ENCODE measurements at places on chromosomes 1 and 21. TPM values are rescaled to one million over a fixed set of nuclear protein-coding genes. Genes with fewer than 3 reads are reported as not detected.

- peak; percentile 86 for DNase-seq
- no peaks in the 10 kb centered on the region for H3K27me3 ChIP-seq
- peak overlapping the region; percentile 73 for H3K27ac ChIP-seq
- peak overlapping the region; percentile 21 for H3K4me3 ChIP-seq
- no peaks in the 10 kb centered on the region for H3K36me3 ChIP-seq
- peaks cover 20% of the 10 kb centered on the region for H3K4me1 ChIP-seq
These were observed 17.6 kb upstream of the CLIC4 start for GRCh38 chr1:24727501-24728216.

DNA sequence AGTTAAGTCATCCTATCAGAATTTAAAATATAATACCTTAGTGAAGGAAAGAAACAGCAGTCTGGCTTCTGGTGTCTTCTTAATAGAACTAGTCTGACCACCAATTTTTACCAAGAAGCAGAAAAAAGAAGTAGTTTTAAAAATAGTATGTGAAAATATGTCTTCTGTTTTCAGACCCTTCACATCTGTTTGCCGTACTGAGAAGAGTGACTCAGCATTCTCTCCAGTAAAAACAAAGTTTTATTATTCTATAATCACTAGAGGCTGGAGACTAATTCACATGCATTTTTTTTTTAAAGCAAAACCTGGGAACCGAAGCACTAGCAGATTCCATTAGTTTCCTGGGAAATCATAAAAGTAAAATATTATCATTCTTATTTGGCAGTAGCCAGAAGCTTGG lies 163.8 kb downstream of the COL24A1 start:
- H3K36me3 ChIP-seq, result no peaks in the 10 kb centered on the region
- DNase-seq, result peak; percentile 75
- peak overlapping the region; percentile 24 for H3K27ac ChIP-seq
- no peaks in the 10 kb centered on the region for H3K4me1 ChIP-seq
- no peaks in the 10 kb centered on the region for H3K27me3 ChIP-seq
- peak overlapping the region; percentile 35 for H3K4me3 ChIP-seq

The USH2A gene
- polyA plus RNA-seq, result 0.01 TPM

- H3K36me3 ChIP-seq, result no peaks in the 10 kb centered on the region
- H3K4me3 ChIP-seq, result no peak overlapping the region
- no peaks in the 10 kb centered on the region for H3K4me1 ChIP-seq
- peaks cover 2% of the 10 kb centered on the region for H3K27me3 ChIP-seq
These were observed 78.7 kb downstream of the SETD4 start for GRCh38 chr21:35981514-35982070.

DNA sequence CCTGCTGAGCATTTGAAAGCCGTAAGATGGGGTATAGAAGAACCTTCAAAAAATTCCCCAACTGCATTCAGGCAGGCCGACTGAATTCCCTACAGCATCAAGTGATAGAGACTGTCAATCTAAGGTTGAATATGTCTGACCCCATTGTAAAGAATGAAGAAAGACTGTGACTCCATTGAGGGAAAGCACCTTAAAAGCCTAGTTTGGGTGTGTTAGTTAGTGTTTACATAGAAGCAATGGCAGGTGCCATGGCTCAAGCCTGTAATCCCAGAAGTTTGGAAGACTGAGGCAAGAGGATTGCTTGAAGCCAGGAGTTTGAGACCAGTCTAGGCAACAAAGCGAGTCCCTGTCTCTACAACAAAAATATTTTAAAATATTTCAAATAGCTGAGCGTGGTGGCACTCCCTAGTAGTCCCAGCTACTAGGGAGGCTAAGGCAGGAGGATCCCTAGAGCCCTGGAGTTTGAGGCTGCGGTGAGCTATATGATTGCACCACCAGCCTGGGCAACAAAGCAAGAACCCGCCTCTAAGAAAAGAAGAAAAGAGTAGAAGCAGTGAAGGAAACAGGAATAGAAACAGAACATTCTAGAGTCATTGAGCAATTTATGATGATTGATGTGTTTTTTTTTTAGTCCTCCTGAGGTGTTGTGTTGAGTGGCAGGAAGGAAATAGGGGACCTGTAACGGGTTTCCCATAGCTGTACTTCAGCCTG lies 15.4 kb downstream of the POLR3GL start:
- H3K27me3 ChIP-seq, result no peaks in the 10 kb centered on the region
- no peak for DNase-seq
- H3K4me1 ChIP-seq, result peaks cover 21% of the 10 kb centered on the region
- H3K36me3 ChIP-seq, result no peaks in the 10 kb centered on the region
- peak overlapping the region; percentile 87 for H3K27ac ChIP-seq
- no peak overlapping the region for H3K4me3 ChIP-seq

DNA sequence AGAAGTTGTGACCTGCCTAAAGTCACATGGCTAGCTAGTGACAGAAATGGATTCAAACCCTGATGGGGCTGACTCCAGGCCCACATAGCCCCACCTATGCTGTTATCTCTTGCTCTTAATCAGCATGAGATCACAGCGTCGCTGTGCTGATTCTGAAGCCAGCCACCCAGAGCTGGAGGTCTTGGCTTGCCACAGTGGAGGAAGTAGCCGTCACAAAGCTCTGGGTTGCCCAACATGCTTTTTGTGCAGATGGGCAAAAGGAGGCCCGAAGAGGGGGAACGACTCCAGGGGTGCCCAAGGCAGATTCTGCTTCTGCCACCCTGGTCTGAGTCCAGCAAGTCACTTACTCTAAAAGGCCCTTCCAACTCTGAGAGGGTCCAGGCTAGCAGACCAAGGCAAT lies 14.7 kb upstream of the MFSD2A start:
- H3K4me3 ChIP-seq, result no peak overlapping the region
- DNase-seq, result no peak
- H3K27ac ChIP-seq, result no peak overlapping the region
- H3K36me3 ChIP-seq, result no peaks in the 10 kb centered on the region
- H3K27me3 ChIP-seq, result peaks cover 14% of the 10 kb centered on the region
- H3K4me1 ChIP-seq, result no peaks in the 10 kb centered on the region

- H3K4me3 ChIP-seq, result no peak overlapping the region
- no peaks in the 10 kb centered on the region for H3K4me1 ChIP-seq
- no peak for DNase-seq
- H3K27me3 ChIP-seq, result peaks cover 8% of the 10 kb centered on the region
These were observed 26.5 kb upstream of the SAMD11 start for GRCh38 chr1:897226-897625.

DNA sequence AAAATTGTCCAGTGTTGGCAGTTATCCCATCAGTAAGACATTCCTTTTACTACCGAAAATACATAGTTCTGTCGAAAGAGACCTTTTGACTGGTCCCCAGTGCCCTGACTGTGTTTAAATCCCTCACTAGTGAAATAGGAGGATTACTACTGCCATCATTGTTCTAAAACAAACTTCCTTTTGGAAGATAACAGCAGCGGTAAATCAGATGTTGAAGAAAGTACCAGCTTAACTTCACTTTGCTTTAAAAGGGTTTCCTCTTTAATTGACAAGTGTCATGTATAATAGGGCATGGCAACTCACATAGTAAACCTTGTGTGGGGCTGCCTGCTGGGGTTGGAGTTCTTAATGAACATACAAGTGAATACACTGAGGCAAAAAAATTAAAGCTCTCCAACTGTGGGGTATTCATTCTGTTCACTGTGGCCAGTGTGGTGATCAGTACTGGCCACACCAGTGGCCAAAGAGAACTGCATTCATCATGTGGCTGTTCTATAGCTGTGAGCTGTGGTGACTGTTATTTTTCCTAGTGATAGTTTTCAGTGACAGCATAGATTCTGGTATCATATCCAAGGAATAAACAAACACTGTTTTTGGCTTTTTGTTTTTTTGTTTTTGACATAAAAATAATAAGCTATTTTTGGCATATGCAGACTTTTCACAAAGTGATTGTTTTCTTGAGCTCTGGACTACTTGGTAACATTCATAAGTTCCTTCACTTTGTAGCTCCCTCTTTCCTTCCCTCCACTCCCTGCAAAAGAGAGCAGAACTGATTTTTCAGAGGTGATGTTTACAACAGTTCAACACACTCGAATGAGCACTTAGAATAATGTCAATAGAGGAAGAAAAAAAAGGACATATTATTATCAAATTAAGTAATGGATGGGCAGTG lies 74.5 kb downstream of the NFIA start:
- no peak overlapping the region for H3K27ac ChIP-seq
- no peak overlapping the region for H3K4me3 ChIP-seq
- DNase-seq, result no peak
- H3K36me3 ChIP-seq, result no peaks in the 10 kb centered on the region
- no peaks in the 10 kb centered on the region for H3K27me3 ChIP-seq

DNA sequence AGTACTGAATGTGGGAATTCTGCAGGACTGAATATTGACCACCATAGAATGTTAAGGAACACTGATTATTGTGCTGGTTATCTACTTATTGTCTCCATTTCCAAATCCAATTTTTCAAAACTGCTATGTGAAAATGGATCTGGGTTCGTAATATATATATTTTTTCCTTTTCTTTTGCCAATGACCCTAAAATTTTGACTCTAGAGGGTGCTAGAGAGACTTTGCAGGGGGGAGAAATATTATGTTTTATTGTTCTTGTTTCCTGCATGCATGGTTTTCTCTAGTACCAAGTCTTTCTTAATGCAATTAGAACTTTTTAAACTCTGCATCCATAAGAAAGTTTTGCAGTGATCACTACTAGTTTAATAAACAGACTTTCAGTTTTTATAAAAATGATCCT lies 1256.9 kb downstream of the BRINP3 start:
- no peak overlapping the region for H3K4me3 ChIP-seq
- H3K4me1 ChIP-seq, result no peaks in the 10 kb centered on the region
- no peaks in the 10 kb centered on the region for H3K27me3 ChIP-seq
- peak; percentile 9 for DNase-seq
- no peaks in the 10 kb centered on the region for H3K36me3 ChIP-seq

GRCh38 chr1:22681556-22682276 lies 28.7 kb downstream of the C1QB start:
- H3K4me1 ChIP-seq, result no peaks in the 10 kb centered on the region
- no peak overlapping the region for H3K27ac ChIP-seq
- H3K27me3 ChIP-seq, result peaks cover 11% of the 10 kb centered on the region
- H3K4me3 ChIP-seq, result no peak overlapping the region
- H3K36me3 ChIP-seq, result no peaks in the 10 kb centered on the region

DNA sequence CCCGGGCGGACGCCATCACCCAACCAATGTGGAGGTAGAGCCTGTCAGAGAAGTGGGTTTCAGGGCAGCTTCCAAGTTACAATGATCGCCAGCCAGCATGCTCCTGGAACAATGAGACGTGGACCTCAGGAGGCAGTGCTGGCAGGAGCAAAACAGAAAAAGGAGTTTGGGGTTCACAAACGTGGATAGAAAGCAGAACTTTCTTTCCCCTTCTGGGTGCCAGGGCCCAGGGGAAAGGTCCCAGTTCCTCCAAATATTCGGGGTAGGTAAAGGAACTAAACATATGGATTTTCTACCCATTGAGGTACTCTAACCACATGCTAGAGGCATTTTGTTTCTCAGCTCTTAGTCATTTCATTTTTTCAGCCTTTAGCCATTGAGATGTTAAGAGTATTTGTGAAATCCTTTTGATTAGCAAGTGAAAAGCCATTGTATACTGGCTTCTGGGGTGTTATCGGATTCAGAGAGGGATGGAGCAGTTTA lies 488.4 kb upstream of the ADGRL2 start:
- H3K4me1 ChIP-seq, result no peaks in the 10 kb centered on the region
- H3K27me3 ChIP-seq, result no peaks in the 10 kb centered on the region
- no peak for DNase-seq
- no peaks in the 10 kb centered on the region for H3K36me3 ChIP-seq
- no peak overlapping the region for H3K4me3 ChIP-seq
- no peak overlapping the region for H3K27ac ChIP-seq

The GCSAML gene
- polyA plus RNA-seq, result not detected

DNA sequence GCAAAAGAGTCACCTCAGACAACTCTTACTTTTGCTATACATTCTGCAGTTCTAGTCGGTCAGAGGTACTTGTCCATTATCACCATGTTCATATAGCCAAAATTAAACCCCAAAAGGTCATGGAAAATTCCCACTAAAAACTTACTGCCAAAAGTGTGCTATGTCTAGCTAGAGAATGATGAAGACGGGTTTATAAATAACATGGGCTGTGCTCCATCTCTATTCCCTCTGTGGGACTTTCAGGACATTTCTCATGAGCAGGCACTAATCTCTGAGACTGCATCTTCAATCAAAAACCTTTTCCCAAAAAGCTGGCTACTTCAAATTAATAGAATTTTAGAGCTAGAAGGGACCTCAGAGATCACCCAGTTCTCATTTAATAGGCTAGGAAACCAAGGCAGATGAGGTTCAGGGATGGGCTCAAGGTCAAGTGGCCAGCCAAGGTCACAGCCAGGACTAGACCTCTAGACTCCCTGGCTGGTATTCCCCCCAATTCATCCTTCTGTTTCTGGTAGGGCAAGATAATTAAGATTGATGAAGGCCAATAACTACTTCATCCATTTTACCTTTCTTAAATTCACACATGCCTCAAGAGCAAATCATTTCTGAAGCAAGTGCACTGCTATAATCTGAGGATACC lies 21.0 kb upstream of the MOB3C start:
- H3K27me3 ChIP-seq, result no peaks in the 10 kb centered on the region
- DNase-seq, result no peak
- no peak overlapping the region for H3K27ac ChIP-seq
- H3K4me3 ChIP-seq, result no peak overlapping the region

The CFHR4 gene
- 0.06 TPM for polyA plus RNA-seq

The CFAP74 gene
- polyA plus RNA-seq, result not detected

The LCE3E gene
- polyA plus RNA-seq, result not detected

The ANKRD34A gene
- polyA plus RNA-seq, result 1.9 TPM

DNA sequence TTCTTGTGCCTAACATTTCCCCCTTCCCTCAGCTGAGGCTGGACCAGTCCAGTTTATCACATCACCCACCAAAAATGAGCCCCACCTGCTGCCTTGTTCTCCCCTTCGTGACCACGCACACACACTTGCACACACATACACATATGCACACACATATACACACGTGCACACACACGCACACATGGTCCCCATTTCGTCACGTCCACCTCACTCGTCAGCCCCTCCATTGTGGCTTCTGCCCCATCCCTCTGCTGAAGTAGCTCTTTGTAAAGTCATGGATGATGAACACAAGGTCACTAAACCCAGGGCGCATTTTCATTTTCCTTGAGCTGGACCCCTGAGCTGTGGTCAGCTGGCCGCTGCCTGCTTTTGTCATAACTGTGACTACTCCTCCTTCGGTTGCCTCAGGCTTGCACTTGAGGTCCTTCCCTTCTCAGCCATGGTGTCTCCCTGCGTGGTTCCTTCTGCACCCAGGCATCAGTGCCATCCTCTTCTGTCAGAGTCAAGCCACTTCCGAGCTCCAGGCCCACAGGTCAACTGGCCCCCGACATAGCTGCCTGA lies 93.8 kb downstream of the SYT2 start:
- no peak for DNase-seq
- H3K4me1 ChIP-seq, result peaks cover 12% of the 10 kb centered on the region
- no peak overlapping the region for H3K4me3 ChIP-seq
- no peak overlapping the region for H3K27ac ChIP-seq
